ENCODE measurements at places on chromosomes 2 and 18.

DNA sequence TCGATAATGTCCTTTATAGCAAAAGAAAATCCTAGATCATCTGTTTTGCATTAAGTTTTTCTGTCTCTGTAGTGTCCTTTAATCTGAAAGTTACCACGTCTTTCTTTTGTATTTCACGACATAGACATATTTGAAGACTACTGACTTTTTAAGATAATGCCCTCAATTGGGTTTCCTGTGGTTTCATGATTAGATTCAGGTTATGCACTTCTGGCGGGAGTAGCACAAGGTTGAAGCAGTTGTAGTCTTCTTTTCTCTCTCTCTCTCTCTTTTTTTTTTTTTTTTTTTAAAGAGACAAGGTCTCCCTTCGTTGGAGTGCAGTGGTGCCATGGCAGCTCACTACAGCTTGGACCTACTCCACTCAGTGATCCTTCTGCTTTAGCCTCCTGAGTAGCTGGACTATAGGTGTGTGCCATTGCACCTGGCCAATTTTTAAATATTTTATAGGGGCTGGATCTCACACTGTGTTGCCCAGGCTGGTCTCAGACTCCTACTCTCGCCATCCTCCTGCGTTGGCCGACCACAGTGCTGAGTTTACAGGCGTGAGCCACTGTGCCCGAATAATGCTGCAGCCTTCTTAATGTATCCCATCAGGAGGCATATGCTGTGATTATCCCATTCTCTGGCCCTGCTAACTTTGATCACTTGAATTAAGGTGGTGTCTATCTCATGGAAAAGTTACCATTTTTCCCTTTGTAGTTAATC is 3.9 kb downstream of the INPP4A start:
- DNase-seq = peak; percentile 14

DNA sequence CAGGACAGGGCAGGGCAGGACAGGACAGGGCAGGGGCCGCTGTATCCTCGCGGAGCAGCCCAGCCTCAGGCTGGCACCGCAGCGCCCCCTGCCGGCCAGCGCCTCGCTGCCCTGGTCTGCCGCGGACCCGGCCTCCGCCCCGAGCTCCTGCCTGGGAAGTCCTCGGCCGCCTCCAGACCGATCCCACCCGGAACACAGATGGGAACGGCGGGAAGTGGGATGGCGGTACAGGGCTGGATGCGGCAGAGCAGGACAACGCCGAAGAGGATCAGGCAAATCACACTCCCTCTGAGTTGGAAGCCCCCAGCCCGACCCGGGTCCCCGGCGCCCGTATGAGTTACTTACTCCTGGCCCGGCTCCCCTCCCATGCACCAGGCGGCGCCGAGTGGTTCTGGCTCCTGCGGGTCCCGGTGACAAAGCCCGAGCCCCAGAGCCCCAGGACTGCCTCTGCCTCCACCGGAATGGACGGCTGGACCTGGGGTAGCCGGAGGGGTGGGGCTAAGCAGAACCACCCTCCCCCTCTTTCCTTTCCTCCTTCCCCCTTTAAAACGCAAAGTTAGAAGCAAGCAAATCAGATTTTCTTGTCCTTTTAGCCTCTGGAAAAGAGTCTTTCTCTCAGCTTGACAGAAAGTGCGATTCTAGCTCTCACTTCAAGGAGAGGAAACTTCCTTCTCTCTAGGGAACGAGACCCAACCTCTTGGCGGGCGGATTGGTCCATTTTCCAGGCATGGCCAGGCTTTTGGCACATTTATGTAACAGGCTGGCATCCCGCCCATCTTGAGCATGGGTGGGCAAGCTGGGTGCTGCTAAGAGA is at the start of gene TP53I3:
Gene TP53I3, minus strand, starts transcription at position 449 of the 814 bp plus-strand sequence. CDS start 508 bp downstream, outside the sequence.
- peak; percentile 75 for DNase-seq

- no peak for DNase-seq
These were observed 102.2 kb upstream of the FZD7 start for GRCh38 chr2:201931475-201931874.

- no peak for DNase-seq
These were observed 16.4 kb downstream of the NLRC4 start for GRCh38 chr2:32248299-32248698.

All from stimulated activated naive CD4-positive, alpha-beta T cell (primary cell).